ENCODE measurements at places on chromosomes 6 and 20. TPM values are rescaled to one million over a fixed set of nuclear protein-coding genes. Genes with fewer than 3 reads are reported as not detected.

Gene TREML1
- total RNA-seq = not detected

Gene LY6G6F
- total RNA-seq = not detected

Gene PERP
- total RNA-seq = 19.0 TPM

Gene GGTLC1
- total RNA-seq = not detected

Gene ZNF334
- total RNA-seq = 0.22 TPM

Gene HUS1B
- total RNA-seq = 0.69 TPM

Gene TGM3
- total RNA-seq = not detected

Gene LPA
- total RNA-seq = not detected

Gene BIRC7
- total RNA-seq = not detected

Gene CLVS2
- total RNA-seq = not detected

Gene RGL2
- 55.5 TPM for total RNA-seq

Gene RPRD1B
- 15.6 TPM for total RNA-seq

Gene OXT
- not detected for total RNA-seq

Gene MKKS
- 4.2 TPM for total RNA-seq

Gene FABP7
- not detected for total RNA-seq

Gene CST1
- not detected for total RNA-seq

Gene DLL1
- total RNA-seq = 9.5 TPM

Gene TDRD6
- total RNA-seq = under 0.01 TPM

Gene COX4I2
- not detected for total RNA-seq

Gene MRAP2
- total RNA-seq = 8.9 TPM

Gene POU5F1
- total RNA-seq = not detected

Gene RNGTT
- total RNA-seq = 11.0 TPM

Gene ZBTB46
- 87.3 TPM for total RNA-seq

Gene CGA
- total RNA-seq = not detected

Gene BMP5
- not detected for total RNA-seq

Gene CTSA
- 45.5 TPM for total RNA-seq

Gene RNASET2
- 10.1 TPM for total RNA-seq

Gene NSFL1C
- total RNA-seq = 20.0 TPM

Gene SLC17A9
- total RNA-seq = 1.9 TPM

Gene OR2H2
- total RNA-seq = not detected

Gene MANEA
- total RNA-seq = 10.7 TPM

Gene CST4
- not detected for total RNA-seq

Gene ZNF341
- total RNA-seq = 0.86 TPM

Gene OGFRL1
- 3.0 TPM for total RNA-seq

Gene MDFI
- 27.0 TPM for total RNA-seq

Gene IPCEF1
- 4.4 TPM for total RNA-seq

Gene SLC2A10
- total RNA-seq = 7.6 TPM

Gene SGK1
- 422 TPM for total RNA-seq

Gene ANGPT4
- not detected for total RNA-seq

Gene TMEM217
- total RNA-seq = 5.8 TPM

Gene CLDN20
- total RNA-seq = not detected

Gene ALDH5A1
- total RNA-seq = 2.2 TPM

Gene ECT2L
- total RNA-seq = not detected

Gene HLA-DMB
- total RNA-seq = 0.34 TPM

Measured in dermis lymphatic vessel endothelial cell (primary cell).